ENCODE measurements at places on chromosomes 13 and 19.
A peak's percentile ranks its signal among the peaks of the same experiment; 100 is the strongest.

GRCh38 chr13:23952796-23953195, 55.5 kb upstream of the C1QTNF9B start:
- DNase-seq: no peak

DNA sequence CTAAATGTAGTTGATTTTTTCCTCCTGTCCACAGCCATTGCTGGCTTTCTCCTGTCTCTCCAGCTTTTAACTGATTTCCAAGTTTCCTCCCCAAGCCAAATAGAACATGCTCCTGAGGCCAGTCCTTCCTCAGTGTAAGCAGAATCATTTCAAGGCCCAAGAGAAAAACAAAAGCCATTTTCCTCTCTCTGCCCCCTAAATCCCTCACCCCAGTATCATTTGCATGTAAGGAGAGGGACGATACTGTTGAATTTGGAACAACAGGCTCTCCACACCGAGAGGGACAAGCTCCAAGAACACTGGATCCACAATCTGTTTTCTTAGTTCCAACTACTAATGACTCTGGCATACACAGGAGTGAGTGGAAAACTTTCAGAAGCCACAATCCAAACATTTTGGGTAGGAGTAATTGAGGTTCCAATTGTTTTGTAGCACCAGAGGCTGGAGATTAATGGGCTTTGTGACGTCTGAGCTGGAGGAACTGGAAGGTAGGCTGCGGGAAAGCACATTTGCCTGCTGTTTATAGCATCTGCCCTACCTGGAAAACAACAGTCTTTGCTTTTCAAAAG, 156.8 kb downstream of the FLT1 start:
- no peak for DNase-seq

DNA sequence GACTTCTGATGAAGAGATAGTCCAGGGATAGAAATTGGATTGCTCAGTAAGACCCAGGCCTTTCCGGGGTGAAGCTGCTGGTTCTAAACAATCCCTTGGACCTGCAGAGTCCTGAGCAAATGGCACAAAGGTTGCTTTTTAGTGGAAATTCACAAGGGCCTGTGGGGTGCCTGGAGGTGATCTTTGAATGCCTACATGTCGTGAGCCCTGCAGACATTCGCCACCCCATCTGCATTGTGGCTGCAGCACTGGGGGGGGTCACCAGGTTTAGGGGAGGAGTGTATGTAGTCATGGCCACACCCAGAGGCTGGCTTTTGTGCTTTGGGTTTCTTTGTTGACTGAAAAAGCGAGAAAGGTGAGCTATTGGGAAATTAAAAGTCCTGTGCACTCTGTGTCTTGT, 41.4 kb downstream of the SLC7A9 start:
- DNase-seq: no peak

GRCh38 chr19:507286-508203, at the start of gene TPGS1:
TPGS1 (plus strand) TSS chr19:507497; CDS start chr19:507507, 10 bp downstream.
- peak; percentile 69 for DNase-seq

GRCh38 chr13:41361491-41361890, 50.4 kb downstream of the NAA16 start:
- no peak for DNase-seq

DNA sequence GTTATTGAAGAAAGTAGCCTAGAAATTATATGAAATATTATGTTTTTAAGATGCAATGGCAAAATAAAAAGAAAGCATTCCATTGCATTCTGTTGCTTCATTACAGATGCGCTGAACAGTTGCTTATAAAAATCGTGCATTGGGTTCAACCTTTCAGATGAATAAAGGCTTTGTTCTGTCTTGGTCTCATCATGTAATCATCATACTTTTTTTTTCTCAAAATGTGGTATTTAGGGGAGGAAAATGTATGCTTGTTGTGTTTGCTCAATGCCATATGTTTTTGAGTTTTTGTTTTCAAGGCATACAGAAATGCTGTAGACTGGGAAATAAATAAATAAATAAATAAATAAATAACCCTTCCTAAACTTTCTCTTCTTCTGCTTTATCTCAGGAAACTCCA, 1.1 kb upstream of the MBNL2 start:
- DNase-seq: no peak

GRCh38 chr13:91123456-91124127, 223.9 kb upstream of the MIR17HG start:
- DNase-seq: no peak

- no peak for DNase-seq
Measured at GRCh38 chr19:4554717-4555116, 4.8 kb downstream of the SEMA6B start.

- DNase-seq: peak; percentile 33
Measured at GRCh38 chr19:1267477-1268225, 1.5 kb upstream of the CIRBP start.

DNA sequence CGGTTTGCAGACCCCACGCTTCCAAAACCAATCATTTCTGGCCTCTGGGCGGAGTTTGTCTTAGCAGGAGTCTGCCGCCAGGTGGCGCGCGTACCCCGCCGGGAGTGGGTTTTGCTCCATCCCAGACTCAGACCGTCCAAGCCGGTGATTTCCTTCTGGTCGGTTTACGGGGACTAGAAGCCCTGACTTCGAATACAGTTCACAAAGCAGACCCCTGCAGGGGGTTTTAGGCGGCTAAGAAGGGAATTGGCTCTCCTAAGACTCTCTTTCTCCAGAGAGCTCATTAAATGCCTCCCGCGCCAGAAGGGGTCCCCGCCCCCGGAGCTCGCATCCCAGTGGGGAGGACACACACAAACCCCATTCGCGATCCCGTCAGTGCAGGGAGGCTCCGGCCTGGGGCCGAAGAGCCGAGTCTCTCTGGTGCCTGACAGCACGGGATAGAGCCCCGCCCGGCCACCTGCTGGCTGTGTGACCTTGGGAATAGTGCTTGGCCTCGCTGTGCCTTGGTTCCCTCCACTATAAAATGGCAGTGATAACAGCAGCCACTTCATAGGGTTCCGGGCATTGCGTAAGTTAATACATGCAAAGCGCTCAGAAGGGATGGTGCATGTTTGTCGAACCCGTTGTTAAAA, 8.6 kb upstream of the NUP62 start:
- peak; percentile 81 for DNase-seq

GRCh38 chr19:7562646-7563393, 27.3 kb downstream of the PNPLA6 start:
- DNase-seq: peak; percentile 15

DNA sequence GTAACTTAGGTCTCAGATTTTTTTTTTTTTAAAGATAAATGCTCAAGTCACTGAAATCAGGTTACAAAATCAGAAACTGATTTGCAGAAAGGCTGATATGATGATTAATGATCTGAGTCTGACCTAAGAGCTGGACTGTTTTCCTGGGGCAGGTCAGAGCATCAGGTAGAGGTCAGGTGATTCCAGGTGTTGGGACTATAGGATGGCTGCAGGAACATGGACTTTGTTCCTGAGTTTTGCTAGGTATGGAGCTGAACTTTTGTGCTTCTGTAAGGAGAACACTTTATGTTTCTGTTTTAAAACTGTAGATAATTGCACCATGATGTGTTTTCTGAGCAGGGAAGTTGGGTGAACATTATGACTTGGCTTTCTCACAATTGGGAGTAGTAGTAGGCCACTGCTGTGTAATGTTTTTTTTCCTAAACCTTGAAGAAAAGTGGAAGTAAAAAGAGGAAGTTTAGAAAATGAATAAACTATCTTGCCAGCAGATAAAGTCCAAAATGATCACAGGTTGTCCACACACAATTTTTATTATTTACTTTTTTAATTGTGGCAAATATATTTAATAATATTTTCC, 297.2 kb downstream of the DCT start:
- DNase-seq: no peak

DNA sequence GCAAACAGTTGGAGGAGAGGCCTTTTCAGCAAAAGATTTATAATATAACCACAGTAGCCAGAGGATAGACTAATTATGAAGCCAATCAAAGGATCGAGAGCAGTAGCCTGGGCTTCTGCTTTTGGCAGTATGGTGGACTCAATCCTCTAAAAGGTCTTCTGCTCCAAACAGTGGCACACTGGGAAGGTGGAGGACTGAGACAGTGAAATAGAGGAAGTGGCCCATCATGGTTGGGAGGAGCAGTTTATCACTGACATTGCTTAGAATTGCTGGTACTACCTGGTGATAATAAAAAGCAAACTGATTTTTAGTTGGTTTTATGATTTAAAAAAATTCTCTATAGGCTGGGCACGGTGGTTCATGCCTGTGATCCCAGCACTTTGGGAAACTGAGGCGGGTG, 20.9 kb upstream of the PLAUR start:
- DNase-seq: no peak

- no peak for DNase-seq
Measured at GRCh38 chr13:27868641-27869435, 51.0 kb upstream of the PDX1 start.

GRCh38 chr19:22807061-22807835, 23.3 kb upstream of the ZNF99 start:
- no peak for DNase-seq

DNA sequence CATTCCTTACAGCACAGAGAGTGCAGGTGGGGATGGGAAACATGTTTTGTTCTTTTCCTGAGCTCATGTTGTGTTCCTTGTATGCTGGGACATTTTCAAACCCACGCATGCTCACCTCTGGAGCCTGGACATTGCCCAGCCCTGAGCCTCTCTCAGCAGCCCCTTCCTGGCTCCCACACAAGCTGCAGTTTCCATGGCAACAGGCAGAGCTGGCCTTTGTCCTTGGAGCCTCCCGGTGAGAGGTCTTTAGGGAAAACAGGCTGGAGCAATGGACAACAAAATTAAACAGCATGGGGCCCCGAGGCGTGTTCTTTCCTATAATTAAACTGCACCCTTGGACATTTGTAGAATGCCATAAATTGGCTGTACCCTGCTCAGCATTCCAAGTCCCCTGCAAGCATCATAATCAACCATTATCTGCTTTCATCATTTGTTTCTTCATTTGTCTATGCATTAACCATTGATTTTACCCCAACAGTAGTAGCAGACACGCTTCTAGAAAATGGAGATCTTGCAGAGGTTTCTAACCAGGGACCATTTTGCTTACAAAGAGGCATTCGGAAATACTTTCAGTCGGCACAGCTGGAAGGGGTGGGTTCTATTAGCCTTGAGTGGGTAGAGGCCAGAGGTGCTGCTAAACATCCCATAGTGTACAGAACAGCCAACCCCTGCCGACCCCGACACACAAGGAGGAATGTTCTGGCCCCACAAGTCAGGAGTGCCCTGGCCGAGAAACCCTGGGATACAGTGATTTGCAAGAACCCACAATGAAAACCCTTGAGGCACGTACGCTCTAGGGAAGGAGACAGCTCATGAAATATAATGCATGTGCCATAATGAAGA, 133.4 kb upstream of the PEG3 start:
- no peak for DNase-seq

GRCh38 chr19:31272583-31273106, 76.6 kb downstream of the TSHZ3 start:
- no peak for DNase-seq

GRCh38 chr13:25738342-25739196, 313.2 kb downstream of the SHISA2 start:
- peak; percentile 34 for DNase-seq

- DNase-seq: no peak
Measured at GRCh38 chr13:107119989-107120881, 552.3 kb upstream of the ARGLU1 start.

DNA sequence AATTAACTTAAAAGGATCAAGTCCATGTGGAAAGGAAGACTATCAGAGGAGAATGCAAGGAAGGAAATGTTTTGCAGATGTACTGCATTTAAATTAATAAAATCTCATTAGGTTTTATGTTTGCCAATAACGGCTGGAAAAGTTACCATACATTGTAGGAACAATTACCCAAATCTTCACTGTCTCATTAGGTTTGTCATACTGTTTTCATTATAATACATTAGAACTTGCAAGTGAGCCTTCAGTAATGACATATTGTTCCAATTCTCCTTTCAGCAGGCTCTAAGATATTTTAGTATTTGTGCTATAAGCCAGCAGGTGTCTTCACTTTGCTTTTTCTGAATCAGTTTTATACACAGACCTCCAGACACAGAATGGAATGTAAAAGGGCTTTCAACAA, 661.6 kb upstream of the KLHL1 start:
- no peak for DNase-seq

GRCh38 chr13:112447306-112447705, 71.2 kb downstream of the SPACA7 start:
- DNase-seq: no peak

GRCh38 chr19:47573071-47574026, at the start of gene ZNF541:
ZNF541 (minus strand) TSS chr19:47573148; CDS start chr19:47555856, 17,292 bp downstream.
- peak; percentile 63 for DNase-seq

DNA sequence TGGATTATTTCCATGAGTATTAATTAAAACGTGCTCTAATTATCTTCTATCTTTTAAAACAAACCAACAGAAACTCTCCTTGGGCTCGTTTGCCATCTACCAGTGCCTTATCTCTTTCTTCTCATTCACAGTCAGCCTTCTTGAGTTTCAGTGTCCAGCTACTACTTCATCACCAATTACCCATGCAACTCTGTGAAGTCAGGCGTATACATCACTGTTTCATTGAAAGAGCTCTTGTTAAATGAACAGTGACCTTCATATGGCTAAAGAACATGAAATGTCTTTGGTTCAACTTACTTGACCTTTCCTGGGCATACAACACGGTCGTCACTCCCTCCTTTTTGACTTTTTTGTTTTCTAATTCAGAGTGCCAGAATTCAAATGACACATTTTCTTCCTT, 5.2 kb upstream of the IFT88 start:
- no peak for DNase-seq
